ELR (cell line): ENCODE measurements at places on chromosomes 13 and 19.

- DNase-seq = peak; percentile 58
These were observed 15.5 kb upstream of the SPACA4 start for GRCh38 chr19:48591021-48591420.

- DNase-seq = peak; percentile 67
These were observed 3.3 kb downstream of the CFD start for GRCh38 chr19:862581-863314.

DNA sequence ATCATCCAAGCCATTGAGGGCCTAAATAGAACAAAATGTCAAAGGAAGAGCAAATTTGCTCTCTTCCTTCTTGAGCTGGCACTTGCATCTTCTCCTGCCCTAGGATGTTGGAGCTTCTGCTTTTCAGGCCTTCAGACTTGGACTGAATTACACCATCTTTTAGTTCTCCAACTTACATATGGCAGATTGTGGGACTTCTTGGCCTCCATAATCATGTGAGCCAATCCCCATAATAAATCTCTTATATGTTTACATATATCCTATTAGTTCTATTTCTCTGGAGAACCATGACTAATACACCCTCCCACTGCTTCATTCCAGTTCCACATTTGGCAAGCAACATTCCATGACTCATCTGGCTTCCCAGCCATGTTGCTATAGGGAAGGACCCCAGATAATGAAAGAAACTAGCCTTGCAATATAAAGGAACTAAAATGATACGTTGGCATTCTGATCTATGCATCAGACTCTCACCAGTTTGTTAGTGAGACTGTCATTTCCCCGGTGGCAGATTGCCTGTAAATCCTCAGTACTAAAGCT lies 11.0 kb upstream of the ACOD1 start:
- DNase-seq = peak; percentile 96

DNA sequence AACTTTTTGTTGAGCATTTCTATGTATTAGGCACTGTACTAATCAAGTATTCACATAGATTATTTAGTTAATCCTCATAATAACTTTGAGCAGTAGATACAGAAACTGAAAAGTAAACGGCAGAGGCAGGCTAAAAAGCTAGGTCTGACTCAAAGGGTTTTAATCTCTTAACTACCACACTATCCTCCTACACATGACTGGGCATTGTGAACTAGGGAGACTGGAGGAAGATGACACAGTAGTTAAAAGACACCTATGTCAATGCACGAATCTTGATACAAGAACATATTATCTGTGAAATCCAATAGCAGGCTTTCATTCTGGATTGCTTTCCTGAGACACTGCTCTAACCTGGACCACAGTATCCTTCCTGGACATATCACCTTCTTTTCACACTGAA lies 36.3 kb downstream of the MICU2 start:
- DNase-seq = no peak
